ENCODE measurements at places on chromosomes 2 and 18.
A peak's percentile ranks its signal among the peaks of the same experiment; 100 is the strongest.

GRCh38 chr2:95275151-95275515 lies 884 bp downstream of the PROM2 start:
- DNase-seq, result no peak

GRCh38 chr2:199462347-199462955 lies 4.7 kb upstream of the SATB2 start:
- peak; percentile 40 for DNase-seq

DNA sequence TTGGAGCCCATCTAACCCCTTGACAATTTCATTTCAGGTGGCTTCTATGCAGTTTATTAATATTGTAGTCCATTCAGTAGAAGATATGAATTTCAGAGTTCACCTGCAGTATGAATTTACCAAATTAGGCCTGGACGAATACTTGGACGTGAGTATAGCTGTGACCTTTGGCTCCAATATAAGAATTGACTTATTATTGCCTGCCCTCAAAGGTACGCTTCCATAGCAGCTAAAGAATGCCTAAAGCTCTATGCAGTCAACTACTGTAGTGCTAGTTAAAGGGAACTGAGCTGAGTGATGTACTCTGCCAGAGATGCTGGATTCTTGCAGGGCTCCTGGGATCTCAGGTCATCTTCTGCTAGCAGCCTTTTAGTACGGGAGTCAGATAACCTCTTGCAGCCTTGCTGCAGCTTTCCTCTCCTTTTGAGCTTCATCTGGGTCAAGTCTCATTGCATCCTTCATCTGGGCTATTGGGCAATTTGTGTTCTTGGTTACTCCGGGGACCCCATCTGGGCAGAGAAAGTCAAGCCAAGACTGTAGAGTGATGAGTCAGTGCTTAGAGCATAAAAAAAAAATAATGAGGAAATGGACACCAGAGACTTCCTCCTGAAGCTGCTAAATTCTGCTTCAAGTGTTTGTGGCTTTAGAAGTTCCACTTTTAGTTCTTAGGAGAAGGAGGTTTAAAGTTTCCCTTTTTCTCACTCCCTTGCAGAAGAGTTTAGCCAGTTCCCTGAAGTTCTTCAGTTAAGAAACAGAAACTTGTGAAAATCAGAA lies 105.6 kb downstream of the PRPF40A start:
- peak; percentile 60 for DNase-seq

DNA sequence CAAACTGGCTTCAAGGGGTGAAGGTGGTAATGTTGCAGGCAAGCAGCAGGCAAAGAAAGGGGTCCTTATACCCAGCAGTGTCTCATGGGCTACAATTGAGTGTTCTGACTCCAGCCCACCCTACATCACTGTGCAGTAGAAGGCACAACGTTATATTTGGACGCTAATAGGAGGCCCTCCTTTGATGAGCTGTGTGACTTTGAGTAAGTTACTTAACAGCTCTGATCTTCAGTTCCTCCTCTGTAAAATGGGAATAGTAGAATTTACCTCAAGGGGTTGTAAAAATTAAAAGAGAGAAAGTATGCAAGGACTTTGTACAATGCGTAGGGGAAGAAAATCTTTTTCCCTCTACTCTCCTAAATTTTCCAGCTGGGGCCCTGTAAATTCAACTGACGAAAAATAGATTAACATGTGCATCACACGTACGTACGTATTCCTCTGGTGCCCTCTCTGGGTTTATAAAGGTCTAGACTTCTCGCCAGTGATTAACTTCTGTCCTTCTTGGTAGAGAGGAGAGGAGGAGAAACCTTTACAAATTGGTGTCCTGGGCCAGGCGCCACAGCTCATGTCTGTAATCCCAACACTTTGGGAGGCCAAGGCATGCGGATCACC lies 57.6 kb upstream of the REL start:
- DNase-seq, result no peak

DNA sequence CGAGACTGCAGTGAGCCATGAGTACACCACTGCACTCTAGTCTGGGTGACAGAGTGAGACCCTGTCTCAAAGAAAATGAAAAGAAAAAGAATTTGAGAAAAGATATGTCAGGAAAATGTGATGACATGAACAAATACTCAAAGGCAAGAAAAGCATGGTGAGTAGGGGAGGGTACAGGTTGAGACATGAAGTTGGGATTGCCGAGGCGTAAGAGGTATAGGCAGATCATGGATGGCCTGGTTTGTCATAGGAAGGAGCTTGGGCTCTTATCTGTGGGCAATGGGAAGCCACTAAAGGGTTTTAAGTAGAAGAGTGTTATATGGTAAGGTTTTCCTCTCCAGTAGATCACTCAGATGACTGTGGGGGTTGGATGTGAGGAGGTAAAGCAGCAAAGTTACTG lies 32.3 kb downstream of the SPAST start:
- DNase-seq, result no peak

- DNase-seq, result no peak
Measured at GRCh38 chr2:37622450-37623100, 48.9 kb downstream of the CDC42EP3 start.

- peak; percentile 62 for DNase-seq
Measured at GRCh38 chr2:109692013-109692743, 78.0 kb downstream of the SOWAHC start.

DNA sequence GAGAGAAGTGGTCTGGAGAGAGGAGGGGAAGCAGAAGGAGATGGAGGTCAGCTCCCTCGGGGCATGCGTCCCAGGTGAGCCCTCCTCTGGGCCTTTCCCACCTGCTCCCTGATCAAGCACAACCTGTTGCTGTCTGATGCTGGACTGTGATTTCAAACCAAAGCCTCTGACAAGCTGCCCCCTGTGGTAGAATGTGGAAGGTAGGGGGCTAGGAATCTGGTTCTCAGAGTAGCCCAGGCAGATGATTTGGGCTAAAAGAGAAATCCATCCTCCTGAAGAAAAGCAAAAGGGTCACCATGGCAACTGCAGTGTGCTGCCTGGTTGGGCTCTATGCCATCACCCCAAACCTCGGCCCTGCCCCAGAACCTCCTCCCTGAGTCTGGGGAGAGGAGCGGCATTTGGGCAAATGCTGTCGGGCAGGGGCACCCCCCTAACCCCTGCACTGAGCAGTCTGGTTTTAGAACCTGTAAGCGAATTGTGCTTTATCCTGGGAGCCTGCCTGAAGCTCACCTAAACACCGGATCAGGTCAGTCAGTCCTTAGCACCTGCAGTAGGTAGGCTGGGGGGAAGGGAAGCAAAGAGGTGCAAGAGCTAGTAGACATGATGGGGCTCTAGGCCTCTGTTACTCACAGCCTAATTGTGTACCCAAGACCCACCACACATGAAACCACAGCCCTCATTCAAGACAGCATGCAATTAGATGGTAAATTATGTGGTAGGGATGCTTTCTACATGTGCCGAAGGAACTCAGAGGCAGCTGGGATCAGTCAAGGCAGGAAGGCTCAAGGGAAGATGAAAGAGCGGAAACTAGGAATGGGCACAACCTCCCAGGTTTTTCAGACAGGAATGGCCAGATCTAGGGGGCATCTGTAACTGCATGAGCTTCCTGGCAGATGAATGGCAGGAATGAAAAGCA lies 83.5 kb downstream of the DNMT3A start:
- no peak for DNase-seq

GRCh38 chr2:213266421-213266820 lies 17.8 kb upstream of the SPAG16 start:
- peak; percentile 48 for DNase-seq

- no peak for DNase-seq
Measured at GRCh38 chr2:47810850-47811249, 27.9 kb downstream of the MSH6 start.

DNA sequence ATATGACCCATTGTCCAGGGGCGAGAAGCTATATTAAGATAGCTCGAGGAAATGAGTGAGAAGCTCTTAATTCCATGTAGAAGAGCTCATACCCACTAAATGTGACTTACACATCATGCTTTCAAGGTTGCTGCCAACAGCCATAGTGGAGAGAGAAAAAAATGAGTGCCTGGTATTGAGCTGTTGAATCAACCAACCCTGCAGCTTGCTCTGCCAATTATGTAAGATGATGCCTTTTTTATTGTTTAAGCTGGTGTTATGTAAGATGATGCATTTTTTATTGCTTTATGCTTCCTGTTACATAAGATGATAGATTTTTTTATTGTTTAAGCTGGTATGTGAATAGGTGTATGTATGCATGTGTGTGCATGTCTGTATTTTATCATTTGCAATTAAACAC lies 228.2 kb downstream of the CCDC178 start:
- DNase-seq, result no peak

DNA sequence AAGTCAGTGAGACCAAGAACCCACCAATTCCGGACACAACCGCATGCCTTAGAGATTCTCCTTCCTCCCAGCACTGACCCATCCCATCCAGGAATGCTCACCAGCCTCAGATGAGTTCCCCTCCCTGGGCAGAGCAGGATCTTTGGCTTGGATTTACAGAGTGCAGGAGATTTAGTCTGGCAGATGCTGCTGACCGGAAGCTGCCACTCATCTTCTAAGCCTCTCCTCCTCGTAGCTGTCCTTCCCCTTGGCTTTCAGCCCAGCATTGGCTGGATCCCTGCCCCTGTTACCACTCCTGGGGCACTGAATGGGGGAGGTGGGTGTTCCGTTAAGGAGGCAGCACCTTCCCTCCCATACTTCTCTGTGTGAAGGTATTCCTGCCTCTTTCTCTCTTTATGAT lies 53.2 kb downstream of the VWA3B start:
- peak; percentile 89 for DNase-seq

GRCh38 chr2:33354981-33355380 lies 121.5 kb upstream of the RASGRP3 start:
- DNase-seq, result no peak

DNA sequence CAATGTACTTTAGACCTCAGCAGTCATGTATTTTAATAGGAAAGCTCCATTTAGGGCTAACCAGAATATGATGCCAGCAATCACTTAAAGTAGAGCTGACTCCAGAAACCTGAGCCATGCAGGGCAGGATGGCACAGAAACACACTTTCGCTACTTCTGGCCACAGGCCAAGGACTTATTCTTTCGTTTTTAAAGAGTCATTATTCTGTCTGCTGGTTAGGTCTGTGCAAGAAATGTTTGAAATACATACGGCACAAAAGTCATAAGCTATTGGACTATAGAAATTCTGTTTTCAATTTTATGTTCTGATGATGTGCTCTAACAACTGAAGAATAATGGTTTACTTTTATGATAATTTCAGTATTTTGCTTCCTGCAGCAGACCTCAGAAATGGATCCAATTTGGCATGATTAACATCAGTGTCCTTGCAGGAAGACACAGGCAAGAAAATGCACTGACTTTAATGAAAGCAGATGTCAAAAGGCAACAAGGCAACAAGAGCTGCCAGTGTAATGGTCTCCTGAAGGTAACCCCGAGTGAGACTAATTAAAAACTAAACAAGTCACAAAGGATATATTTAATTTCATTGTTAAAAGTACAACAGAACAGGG lies 114.4 kb upstream of the CHRNA1 start:
- DNase-seq, result peak; percentile 67

DNA sequence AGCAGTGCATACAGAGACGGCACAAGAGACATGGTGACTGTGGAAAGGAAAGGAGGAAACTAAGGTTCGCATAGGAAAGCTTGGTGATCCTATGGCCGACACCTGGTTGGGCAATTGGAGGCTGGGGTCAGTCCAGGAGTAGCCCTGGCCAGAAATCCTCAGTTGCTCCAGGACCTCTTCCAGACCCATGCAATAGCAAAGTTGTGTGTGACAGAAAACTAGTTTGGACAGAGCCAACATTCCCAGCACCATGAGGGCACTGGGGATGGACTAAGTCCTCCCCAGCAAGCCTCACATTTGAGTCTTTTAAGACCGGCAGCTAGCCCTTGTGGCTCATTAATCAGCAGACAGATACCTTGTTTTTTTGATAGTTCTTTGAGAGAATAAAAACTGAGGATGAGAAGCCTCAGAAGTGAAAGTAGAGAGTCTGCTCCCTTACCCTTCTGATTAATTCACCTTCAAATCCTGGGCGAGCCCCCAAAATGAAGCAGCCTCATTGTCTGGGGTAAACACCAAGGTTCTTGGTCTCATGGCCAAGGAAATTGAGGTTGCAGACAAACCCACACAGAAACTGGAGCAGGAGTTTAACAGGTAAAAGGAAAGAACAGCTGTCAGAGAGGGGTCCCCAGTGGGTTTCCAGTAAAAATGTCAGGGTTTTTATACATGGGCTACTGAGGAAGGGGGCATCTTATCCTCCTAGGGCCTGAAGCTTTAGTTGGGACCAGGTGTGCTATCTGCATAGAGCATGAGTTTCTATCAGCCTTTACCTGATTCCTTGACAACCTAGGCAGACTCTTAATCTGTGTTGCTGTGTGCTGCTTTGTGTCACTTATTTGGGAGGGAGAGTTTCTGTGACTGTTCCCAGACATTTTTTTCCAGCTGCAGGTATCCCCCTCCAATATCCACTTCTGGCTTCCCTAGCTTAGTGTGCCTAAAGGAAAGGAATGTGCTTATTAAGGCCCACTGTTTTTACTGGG lies 39.1 kb downstream of the STK17B start:
- no peak for DNase-seq

DNA sequence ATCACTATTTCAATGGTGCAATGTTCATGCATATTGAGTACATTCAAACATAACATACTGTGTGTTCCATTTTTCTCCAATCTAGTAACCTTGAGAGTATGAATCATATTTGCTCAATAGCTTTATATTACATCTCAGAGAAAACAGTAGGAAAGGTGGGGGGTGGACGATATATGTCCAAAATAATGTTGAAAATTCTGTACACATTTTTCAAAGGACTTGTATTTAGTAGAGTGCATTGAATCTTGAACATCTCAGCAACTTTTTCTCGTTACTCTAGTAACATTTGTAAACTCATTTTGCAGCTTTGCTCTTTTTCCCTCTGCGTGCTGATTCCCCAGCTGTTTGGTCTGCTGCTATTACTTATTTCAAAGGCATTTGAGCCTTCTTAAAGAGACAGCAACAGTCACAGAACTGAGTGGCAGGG lies 1487.0 kb downstream of the LRP1B start:
- peak; percentile 57 for DNase-seq

- no peak for DNase-seq
Measured at GRCh38 chr2:232486558-232487384, 863 bp downstream of the ECEL1 start.

DNA sequence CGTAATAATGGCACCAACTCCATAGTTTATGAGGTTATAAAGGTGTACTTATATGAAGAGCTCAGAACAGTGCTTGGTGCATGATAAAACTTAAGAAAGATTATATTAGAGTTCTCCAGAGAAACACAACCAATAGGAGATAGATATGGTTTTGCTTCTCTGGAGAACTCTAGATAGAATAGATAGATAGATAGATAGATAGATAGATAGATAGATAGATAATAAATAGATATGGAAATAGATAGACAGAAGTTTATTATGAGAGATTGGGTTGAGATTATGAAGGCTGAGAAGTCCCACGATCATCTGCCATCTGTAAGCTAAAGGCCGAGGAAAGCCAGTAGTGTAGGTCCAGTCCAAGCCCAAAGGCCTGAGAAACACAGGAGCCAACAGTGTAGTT lies 2.9 kb upstream of the MBOAT2 start:
- no peak for DNase-seq

DNA sequence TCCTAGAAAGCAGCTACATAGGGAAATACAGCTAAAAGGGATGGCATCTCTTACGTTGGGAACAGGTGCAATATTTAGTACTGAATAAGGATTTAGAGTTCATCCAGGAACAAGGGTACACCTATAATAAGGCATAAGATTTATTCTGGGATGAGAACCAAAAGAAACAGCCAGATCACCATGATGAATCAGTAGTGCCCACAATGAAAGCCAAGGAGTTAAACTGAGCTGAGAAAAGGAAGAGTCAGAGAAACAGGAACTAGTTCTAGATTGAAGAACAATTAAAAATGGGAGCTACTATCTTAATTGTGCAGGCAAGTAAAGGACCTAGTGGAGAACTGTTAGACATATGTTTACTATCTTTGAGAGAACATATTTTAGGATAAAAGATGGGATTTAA lies 692.3 kb downstream of the LRP1B start:
- no peak for DNase-seq

GRCh38 chr18:45702708-45703265 lies 21.2 kb upstream of the SLC14A1 start:
- DNase-seq, result no peak

Measured in tongue (tissue), 3 donors.